Epithelial cell of alveolus of lung (primary cell): ENCODE measurements at places on chromosomes 2 and 18. TPM values are rescaled to one million over a fixed set of nuclear protein-coding genes. Genes with fewer than 3 reads are reported as not detected.

The HOXD9 gene
- not detected in 2 replicates for total RNA-seq

The R3HDM1 gene
- 13.2 and 19.3 TPM in 2 replicates for total RNA-seq

The SERPINB3 gene
- under 0.01 TPM in 1 of 2 replicates, not detected in the other for total RNA-seq

The G6PC2 gene
- total RNA-seq = not detected in 2 replicates

The RGPD4 gene
- not detected in 2 replicates for total RNA-seq

The ZDBF2 gene
- 5.7 and 7.3 TPM in 2 replicates for total RNA-seq

The ARHGEF4 gene
- total RNA-seq = 2.3 and 7.4 TPM in 2 replicates

The TTN gene
- total RNA-seq = under 0.01 and 2.4 TPM in 2 replicates

The NEURL3 gene
- 0.13 TPM in 1 of 2 replicates, not detected in the other for total RNA-seq

The RGPD8 gene
- total RNA-seq = 0.56 and 2.3 TPM in 2 replicates

The UGT1A10 gene
- total RNA-seq = not detected in 2 replicates

The ZNF532 gene
- total RNA-seq = 36.6 and 45.7 TPM in 2 replicates

The DOCK10 gene
- 5.3 and 11.4 TPM in 2 replicates for total RNA-seq

The ALK gene
- total RNA-seq = not detected in 2 replicates

The IL36RN gene
- not detected in 2 replicates for total RNA-seq

The SH3BP4 gene
- 47.0 and 114 TPM in 2 replicates for total RNA-seq

The CNGA3 gene
- total RNA-seq = not detected in 2 replicates

The ANKRD53 gene
- 1.3 and 1.4 TPM in 2 replicates for total RNA-seq

The TMEM37 gene
- total RNA-seq = 0.13 and 9.8 TPM in 2 replicates

The CTDSP1 gene
- total RNA-seq = 56.8 and 77.9 TPM in 2 replicates

The TRIM54 gene
- total RNA-seq = 0.24 TPM in 1 of 2 replicates, not detected in the other

The EMILIN2 gene
- 8.1 and 12.4 TPM in 2 replicates for total RNA-seq

The ENOSF1 gene
- 16.4 and 32.7 TPM in 2 replicates for total RNA-seq

The MRPL44 gene
- total RNA-seq = 34.4 and 52.0 TPM in 2 replicates

The SRD5A2 gene
- not detected in 2 replicates for total RNA-seq

The DCDC2C gene
- not detected in 2 replicates for total RNA-seq

The SERPINB4 gene
- 0.64 TPM in 1 of 2 replicates, not detected in the other for total RNA-seq
